ENCODE measurements at places on chromosomes 7 and 10.

- no peak for DNase-seq
Measured at GRCh38 chr7:8177109-8177933, 84.6 kb downstream of the ICA1 start.

- no peak for DNase-seq
Measured at GRCh38 chr7:128699196-128699712, 27.2 kb downstream of the GARIN1A start.

DNA sequence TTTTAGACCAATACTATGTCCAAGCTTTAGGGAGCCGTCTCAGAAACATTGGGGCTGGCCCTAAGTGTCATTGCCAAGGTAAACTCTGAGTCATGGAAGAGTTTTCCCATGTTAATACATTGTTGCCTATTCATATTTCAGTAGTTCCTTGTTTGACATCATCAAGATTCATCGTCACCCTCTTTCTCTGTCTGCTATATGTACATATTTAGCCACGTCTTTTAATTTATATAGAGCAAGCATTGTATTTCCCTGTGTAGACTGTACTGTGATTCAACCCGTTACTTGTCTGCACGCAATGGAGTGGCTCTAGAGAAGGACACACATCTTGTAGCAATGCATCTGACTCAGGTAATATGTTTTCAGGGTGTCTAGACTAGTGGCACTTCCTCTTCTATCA is 217.9 kb upstream of the TPK1 start:
- DNase-seq, result no peak

GRCh38 chr7:25288556-25289307 is 60.4 kb upstream of the NPVF start:
- DNase-seq, result no peak

GRCh38 chr10:3010816-3011460 is 56.4 kb upstream of the PFKP start:
- no peak for DNase-seq

- DNase-seq, result no peak
Measured at GRCh38 chr10:43254199-43254730, 12.6 kb downstream of the RASGEF1A start.

- no peak for DNase-seq
Measured at GRCh38 chr10:31708474-31708873, 220.2 kb downstream of the ARHGAP12 start.

- no peak for DNase-seq
Measured at GRCh38 chr7:24133691-24134090, 150.3 kb upstream of the NPY start.

GRCh38 chr7:64892116-64892515 is 11.0 kb upstream of the ZNF273 start:
- no peak for DNase-seq

DNA sequence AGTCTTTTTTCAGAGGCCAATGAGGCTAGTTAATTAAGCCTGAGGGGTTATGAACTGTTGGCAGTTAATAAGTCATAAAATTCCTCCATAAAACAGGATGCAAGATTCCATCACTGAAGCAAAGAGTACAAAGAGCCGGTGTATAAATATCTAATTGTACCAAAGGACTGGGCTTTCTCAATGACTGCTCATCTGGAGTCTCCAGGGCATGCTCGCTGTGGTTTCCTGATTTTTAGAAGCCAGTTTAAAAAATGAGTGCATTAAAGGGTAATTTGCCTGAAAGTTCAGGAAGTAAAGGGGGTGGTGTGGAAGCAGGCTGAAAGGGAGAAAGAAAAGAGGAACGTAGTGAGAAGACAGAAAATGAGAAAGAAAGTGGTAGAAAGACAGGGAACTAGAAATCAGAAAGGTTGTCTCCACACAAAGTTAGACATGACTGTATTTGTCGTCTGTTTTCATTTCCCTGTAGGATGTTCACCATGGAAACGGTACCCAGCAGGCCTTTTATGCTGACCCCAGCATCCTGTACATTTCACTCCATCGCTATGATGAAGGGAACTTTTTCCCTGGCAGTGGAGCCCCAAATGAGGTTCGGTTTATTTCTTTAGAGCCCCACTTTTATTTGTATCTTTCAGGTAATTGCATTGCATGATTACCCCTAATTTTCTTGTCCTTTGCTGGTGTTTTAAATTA is 282.3 kb downstream of the TWIST1 start:
- DNase-seq, result no peak
